ENCODE measurements at places on chromosomes 12 and 14.

GRCh38 chr12:15208140-15208539, 13.1 kb downstream of the RERG start:
- DNase-seq: no peak

DNA sequence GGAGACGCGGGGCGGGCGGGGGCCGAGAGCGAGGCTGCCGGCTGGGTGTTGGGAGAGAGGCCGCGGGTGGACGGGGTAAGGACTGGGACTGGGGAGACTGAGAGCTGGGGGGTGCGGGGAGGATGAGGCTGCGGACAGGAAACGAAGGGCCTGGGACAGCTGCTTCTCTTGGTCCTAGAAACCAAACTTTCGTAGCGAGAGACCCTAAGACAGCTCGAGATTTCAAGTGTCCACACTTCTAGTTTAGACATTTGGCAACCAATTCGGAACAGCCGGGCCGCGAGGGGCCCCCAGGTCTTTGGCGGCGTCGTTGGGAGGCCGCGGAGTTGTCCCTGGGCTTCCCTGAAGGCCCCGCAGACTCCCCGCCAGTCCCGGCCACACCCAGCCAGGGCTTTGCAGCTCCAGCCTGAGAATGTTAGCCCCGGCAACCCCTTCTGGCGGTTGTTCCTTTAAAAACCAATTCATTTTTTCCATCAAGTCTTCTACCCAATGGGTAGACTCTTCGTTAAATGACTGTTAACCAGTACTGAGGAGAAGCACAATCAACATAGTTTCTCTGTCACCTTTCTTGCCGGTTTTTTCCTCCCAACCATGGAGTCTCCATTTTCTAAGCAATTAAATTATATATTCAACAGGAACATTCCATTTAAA, 11.5 kb downstream of the NKX2-1 start:
- no peak for DNase-seq

GRCh38 chr12:30485230-30485890, 210.3 kb downstream of the IPO8 start:
- DNase-seq: no peak

DNA sequence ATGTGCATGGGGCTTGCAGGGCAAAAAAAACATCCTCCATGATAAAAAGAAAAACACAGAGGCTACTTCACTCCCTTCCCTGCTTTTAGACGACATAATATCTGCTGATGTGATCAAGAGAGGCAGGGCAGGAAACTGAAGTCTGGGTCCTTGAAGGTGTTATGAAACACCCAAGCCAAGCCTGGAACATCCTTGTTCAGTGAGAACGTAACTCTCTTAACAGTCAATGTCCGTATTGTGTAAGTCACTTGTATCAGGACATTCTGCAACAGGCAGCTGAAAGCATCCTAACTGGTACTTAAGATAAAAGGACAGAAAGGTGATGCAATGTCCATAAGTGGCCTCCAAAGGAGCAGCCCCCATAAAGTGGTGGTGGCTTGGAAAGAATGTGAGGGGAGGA, 20.0 kb downstream of the KCNK10 start:
- DNase-seq: no peak

GRCh38 chr12:3145033-3145432, 67.9 kb downstream of the TSPAN9 start:
- no peak for DNase-seq

GRCh38 chr14:96198430-96199130, 6.1 kb upstream of the BDKRB2 start:
- DNase-seq: no peak

DNA sequence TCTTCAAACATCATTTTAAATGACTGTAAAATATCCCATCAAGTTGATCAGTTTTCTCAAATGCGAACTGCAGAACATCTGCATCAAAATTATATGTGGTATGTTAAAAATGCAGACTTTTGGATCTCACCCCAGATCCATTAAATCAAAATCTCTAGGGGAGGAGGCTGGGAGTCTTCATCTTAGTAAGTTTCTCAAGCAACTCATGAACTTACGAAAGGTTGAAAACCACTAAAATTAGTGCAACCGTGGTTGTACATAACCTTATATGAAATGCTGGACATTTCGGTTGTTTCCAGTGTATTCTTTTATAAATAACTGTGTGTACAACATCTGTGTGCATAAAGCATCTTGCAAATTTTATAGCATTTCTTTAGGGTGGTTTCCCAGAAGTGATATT, 39.2 kb downstream of the ZFP36L1 start:
- no peak for DNase-seq

- DNase-seq: no peak
Measured at GRCh38 chr12:44307506-44308168, 471.8 kb downstream of the TMEM117 start.

- no peak for DNase-seq
Measured at GRCh38 chr12:52142431-52142830, 49.4 kb downstream of the KRT80 start.

GRCh38 chr12:24223926-24224325, 274.5 kb upstream of the SOX5 start:
- DNase-seq: no peak

- no peak for DNase-seq
Measured at GRCh38 chr14:61925043-61925442, 162.8 kb downstream of the SNAPC1 start.

GRCh38 chr12:10304161-10304574, 3.5 kb upstream of the KLRD1 start:
- DNase-seq: no peak

DNA sequence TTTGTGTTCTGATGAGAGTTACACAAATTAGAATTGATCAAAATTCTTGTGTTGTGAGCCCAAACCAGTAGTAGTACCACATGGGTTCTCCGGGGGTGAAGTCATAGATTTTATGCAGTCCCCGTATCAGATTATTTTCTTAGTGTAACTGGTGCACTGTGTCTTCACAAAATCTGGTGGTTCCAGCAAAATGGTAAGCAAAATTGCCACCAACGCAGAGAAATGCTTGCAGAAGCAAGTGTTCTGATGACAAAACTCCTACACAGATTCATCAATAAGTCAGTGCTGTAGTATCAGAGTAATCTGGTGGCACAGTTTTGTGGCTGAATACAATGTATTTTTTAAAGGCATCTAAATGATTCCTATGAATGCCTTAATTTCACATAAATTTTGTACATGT, 1.3 kb upstream of the CACNA2D4 start:
- DNase-seq: no peak

DNA sequence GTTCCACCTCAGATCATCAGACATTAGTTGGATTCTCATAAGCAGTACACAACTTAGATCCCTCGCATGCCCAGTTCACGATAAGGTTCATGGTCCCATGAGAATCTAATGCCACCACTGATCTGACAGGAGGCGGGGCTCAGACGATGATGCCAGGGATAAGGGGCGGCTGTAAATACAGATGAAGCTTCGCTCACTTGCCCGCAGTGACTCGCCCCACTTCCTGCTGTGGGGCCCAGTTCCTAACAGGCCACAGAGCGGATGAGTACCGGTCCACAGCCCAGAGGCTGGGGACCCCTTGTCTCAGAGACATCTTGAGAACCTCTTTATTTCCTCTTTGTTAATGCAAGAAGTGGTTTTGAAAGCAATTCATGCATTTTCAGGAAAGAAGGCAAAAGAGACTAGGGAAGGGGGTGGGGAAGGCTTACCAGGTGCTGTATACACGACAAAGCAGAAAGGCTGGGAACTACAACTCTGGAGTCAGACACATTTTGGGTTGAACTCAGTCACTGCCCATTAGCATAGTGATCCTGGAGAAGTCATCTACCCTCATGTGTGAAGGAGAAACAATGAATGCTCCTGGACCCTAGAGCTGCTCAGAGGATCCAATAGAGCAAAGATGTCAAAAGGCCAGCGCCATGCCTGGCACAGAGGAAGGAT, 68.7 kb downstream of the EID3 start:
- DNase-seq: no peak

GRCh38 chr14:69043596-69044260, 64.6 kb upstream of the ACTN1 start:
- no peak for DNase-seq

DNA sequence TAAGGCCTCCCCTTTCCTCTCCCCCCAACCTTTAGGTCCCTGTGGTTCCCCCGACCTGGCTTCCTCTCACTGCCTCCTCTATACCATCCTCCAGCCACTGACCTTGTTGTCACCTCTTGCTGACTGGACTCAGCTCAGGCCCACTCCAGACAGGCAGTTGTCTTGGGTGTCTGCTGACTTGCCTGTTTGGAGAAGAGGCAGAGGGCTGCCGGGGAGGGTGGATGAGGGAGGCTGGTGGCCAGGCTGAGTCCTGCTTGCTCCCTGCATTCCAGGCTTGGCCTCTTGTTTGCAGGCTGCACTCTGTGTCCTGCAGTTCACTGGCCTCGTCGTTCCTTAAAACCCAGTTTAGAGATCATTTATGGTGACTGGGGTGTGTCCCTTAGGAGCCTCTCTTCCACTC, 31.0 kb upstream of the RD3L start:
- no peak for DNase-seq

DNA sequence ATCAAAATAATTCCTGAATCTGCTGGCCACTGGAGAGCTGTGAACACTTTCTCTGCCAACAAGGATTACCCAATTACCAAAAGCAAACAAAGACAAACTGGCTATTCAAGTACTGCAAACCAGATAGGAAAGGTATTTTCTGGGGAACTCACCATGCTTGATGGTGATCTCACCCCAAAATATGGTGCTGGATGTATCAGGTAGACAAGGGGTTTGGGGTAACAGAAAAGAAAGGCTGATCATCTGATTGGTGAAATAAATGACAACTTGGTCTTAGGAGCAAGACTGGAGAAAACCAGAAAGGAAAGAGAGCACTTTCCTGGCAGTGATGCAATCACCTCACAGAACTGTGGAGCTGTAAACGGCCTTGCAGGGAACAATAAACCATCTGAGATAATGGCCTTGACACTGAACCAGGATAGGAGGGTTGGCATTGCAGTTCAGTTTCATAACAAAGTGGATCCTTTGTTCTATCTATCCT, 31.0 kb upstream of the NPFF start:
- no peak for DNase-seq

GRCh38 chr14:89899917-89900663, 54.4 kb downstream of the EFCAB11 start:
- no peak for DNase-seq

GRCh38 chr12:15155271-15155670, 65.9 kb downstream of the RERG start:
- no peak for DNase-seq

- DNase-seq: no peak
Measured at GRCh38 chr14:92472860-92473259, 40.7 kb upstream of the RIN3 start.

GRCh38 chr12:31300341-31300740, 25.6 kb downstream of the SINHCAF start:
- no peak for DNase-seq

GRCh38 chr12:28776220-28776619, 372.9 kb upstream of the FAR2 start:
- no peak for DNase-seq

GRCh38 chr14:27236601-27237000, 638.8 kb upstream of the NOVA1 start:
- DNase-seq: no peak

DNA sequence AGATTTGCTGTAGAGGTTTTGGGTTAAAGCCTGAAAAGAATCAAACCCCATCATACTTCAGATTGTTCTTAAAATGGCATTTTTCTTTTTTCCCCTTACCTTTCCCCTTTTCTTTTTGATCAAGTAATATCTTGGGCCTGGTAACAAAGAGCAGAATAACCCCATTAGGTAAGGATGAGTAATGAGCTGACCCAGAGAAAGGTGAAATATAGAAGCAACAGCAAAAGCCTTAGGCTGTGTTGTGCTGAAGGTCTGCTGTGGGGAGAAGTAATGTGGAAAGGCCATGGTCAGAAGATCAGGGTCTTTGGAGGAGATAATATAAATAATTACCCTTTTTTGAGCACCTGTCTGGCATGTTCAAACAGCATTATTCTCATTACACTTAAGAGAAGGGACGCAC, 42.3 kb downstream of the MIA2 start:
- no peak for DNase-seq

Data from stimulated activated CD4-positive, alpha-beta T cell treated with anti-CD3 and anti-CD28 coated beads, TNF-alpha, amount 100 ng/mL, for 1 hour (primary cell).